ENCODE measurements at places on chromosomes 11 and 22.

GRCh38 chr22:40560551-40560950 lies 76.0 kb downstream of the MRTFA start:
- DNase-seq: peak; percentile 42

- DNase-seq: peak; percentile 72
These were observed 43.4 kb upstream of the MICAL2 start for GRCh38 chr11:12066799-12067508.

DNA sequence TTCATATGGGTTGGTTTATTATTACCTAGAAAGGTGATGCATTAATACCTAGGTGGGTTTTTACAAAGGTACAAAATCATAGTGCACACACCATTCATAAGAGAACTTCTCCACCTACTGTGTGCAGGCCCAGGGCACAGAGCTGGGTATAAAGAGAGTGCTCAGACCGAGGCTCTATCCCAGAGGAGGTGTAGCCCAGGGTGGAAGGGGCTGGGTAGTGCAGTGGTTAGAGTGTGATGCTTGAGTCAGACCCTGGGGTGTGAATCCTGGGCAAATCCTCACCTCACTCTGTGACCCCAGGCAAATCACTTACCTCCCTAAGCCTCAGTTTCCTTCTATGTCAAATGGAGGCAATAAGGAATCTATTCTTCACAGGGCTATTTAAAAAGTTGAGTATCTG lies 32.2 kb downstream of the PARVG start:
- DNase-seq: no peak

- no peak for DNase-seq
These were observed 131.4 kb upstream of the UBASH3B start for GRCh38 chr11:122523846-122524805.

DNA sequence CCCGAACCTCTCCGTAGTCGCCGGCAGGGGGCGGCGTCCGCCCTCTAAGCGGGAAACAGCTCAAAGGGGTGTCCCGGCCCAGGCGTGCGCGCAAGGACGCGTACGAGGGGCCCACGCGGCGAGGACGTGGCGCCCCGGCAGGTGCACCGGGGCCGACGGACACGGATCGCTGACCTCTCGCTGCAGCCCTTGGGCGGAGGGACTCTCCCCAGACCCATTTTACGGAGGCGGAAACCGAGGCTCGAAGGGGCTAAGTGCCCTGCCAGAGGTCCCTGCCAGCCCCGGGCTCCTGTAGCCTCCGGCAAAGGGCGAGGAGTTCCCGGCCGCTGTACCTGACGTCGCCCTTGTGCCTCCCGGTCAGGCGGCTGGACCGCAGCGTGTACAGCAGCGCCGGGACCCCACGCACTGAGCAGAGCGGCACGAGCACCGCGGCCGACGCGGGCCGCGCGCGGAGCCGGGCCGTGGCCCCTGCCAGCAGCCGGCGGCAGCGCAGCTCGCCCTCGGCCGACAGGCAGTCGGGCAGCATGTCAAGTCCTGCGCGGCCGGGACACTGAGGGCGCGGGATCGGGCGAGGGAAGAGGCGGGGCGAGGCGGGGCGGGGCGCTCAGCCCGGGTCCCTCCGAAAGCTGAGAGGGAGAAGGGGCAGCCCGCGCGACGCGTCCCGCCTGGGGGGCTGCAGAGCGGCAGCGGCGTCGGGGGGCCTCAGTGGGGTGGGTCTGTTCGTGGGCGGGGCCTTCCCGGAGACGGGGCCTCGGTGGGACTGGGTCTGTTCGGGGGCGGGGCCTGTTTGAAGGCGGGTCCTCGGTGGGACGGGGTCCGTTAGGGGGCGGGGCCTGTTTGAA lies at the start of gene NUDT8:
Gene NUDT8 (minus strand): TSS at position 552 of the 842 bp plus-strand sequence. CDS start 26 bp downstream, at position 526.
- DNase-seq: peak; percentile 61

- DNase-seq: peak; percentile 19
These were observed 4.7 kb downstream of the DDIAS start for GRCh38 chr11:82906236-82906635.

GRCh38 chr11:35088226-35088625 lies 50.7 kb upstream of the CD44 start:
- no peak for DNase-seq

DNA sequence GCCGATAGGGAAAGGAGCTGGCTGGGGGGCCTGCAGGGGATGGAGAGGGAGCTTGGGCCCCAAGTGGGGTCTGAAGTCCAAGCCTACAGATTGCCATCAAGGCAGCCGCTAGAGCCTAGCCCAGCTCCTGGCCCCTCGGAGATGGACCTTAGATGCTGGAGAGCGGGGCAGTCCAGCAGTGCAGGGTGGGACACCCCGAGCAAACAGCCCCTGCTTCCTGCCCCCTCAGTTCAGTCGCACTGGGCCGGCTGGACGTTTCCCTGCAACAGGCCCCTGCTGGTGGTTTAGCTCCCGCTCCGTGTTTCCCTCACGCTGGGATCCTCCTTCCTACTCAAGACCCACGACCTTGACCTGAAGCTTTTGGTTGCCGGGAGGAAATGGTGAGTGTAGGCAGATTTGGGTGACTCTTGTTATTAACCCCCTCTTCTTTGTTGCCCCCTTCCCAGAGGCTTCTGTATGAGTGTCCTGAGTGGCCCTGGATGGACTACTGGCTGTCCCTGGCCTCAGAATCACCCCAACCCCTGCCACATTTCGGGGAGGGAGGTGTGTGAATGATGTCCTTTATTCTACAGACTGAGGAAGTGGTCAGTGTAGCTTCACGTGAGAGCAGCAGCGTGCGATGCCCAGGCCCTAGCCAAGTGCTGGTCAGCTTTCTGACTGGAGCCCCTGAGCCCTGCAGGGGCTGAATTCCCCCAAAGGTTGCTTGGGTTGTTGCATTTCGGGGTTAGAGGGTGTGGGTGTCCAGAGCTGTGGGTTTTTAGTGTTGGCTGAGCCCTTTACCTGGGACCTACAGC lies 2.7 kb downstream of the ST3GAL4 start:
- DNase-seq: no peak

- peak; percentile 19 for DNase-seq
These were observed 74.8 kb downstream of the SIK2 start for GRCh38 chr11:111676878-111677585.

DNA sequence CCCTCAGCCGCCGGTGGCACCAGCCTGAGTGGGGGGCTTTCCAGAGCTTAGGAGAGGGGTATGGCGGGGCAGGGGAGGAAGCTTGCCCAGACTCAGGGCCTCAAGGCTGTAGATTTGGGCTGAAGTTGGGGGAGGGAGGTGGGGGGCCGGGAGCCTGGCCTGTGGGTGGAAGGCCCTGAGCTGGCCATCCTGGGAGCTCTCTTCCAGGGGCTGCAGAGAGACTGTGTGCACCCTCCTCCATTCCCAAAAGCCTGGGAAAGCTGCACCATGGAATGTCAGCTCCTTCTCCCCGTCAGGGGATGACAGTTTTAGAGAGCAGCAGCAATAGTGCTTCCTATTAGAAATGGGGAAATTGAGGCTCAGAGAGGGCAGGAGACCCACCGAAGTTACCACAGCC lies 1.0 kb downstream of the SYT12 start:
- DNase-seq: no peak

DNA sequence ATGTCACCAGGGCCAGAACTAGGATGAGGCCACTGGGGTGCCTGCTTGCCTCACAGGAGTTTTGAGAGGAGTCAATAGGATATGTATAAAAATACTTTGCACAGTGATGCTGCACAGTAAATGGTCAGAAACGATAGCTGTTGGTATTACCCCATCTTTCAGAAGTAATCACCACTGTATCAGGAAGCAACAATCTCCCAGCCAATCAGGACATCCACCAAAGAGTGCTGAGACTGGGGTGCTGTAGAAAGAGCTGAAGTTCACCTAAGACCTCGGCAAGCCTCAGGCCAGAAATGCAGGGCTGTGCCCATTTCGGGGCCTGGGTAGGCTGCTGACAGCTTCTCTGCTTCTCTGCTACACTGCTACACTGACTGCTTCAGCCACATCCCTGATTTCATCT lies 17.4 kb downstream of the LMO2 start:
- no peak for DNase-seq

- DNase-seq: peak; percentile 59
These were observed 26.7 kb downstream of the IRAG1 start for GRCh38 chr11:10666556-10667520.

DNA sequence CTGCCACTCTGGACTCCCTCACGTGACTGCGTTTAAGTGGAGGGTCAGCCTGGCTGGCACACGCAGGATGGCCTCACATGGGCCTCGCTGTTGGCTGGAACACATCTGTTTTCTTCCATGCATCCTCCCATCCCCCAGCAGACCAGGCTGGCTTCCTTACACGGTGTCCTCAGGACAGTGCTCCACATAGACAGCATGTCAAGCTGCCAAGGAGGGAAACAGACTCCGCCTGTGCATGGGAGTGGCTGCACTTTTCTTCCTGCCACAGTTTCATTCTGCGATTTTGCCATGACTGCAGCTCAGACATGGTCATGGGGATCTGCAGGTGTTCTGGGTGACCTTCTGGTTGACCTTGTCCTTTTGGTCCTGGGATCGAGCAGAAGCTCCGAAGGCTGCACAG lies 344.2 kb downstream of the SHANK2 start:
- DNase-seq: no peak

- peak; percentile 21 for DNase-seq
These were observed 12.1 kb downstream of the OR10D3 start for GRCh38 chr11:124195189-124195734.

- no peak for DNase-seq
These were observed 25.5 kb downstream of the KCNJ1 start for GRCh38 chr11:128841461-128842072.

DNA sequence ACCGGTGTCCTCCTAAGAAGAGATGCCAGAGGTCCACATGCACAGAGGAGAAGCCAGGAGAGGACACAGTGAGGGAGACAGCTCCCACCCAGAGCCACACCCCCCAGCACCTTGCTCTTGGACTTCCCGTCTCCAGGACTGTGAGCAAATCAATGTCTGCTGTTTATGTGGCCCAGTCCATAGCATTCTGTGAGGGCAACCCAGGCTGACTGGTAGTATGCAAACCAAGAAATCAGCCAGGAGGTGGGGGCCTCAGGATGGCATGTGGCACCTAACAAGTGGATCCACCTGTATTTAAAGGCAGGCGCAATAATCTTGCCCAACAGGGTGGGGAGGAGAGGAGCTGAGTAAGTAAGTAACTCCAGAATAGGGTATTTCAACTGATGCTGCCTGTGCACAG lies 136.4 kb downstream of the BRD1 start:
- no peak for DNase-seq

GRCh38 chr22:36724836-36725235 lies 21.3 kb upstream of the CACNG2 start:
- DNase-seq: no peak

DNA sequence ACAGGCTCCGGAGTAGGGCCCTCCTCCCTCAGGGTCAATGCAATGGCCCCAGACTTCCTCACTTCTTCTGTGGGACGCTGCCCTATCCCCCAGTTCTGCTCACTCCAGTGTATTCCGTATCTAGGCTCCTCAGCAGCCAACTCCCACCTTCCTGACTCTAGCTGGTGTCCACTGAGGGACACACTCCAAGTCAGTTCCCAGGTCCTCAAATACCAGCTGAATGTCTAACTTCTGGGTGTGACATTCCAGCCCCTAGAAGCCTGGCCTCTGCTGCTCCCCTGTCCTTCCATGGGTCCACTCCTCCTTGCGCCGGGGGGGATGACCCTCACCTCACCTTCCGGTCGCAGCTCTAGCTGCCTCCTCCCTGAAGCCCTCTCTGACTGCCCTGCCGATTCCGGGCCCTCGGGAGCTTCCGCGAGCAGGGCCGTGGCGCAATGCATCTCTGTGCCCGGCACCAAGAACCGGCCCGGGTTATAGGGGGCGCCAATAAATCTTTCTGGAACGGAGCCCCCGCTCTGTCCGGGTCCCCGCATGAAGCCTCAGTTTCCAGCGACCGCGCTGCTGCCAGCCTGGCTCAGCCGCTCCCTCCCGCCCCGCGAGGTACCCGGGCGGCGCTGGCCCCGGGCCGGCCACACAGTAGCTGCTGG lies 15.4 kb downstream of the BAD start:
- no peak for DNase-seq

- DNase-seq: peak; percentile 55
These were observed 69.6 kb downstream of the PPP2R1B start for GRCh38 chr11:111696556-111696955.

DNA sequence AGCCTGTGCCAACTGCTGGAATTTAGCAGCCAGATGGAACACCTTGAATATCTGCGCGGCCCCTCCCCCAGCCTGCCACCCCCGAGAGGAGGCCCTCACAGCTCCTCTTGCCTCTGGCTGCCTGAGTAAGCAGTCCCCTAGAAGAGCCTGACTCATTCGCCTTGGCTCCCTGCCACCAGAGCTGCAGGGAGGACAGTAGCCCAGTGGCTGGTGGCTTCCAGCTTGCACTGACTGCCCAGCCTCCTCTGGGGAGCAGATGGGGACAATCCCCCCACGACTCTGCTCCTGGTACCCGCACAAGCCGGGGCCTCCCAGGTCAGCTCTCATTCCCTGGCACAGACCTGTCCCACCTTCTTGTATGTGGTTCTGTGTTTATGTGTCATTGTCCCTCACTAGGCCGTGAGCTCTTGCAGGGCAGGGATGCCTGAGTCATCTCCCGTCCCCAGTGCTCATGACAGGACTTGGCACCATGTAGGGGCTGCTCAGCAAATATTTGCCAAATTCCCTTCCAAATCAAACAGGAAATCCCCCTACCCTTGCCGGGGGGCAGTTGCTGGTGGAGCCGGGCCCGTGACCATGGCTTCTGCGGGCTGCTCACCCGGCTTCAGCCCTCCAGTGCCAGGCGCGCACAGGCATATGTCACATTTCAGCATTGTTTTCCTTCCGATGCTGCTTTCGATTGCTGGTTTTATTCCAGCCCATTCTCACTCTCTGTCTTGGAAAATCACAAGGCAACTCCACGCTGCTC lies 43.6 kb downstream of the CACNG2 start:
- peak; percentile 90 for DNase-seq

DNA sequence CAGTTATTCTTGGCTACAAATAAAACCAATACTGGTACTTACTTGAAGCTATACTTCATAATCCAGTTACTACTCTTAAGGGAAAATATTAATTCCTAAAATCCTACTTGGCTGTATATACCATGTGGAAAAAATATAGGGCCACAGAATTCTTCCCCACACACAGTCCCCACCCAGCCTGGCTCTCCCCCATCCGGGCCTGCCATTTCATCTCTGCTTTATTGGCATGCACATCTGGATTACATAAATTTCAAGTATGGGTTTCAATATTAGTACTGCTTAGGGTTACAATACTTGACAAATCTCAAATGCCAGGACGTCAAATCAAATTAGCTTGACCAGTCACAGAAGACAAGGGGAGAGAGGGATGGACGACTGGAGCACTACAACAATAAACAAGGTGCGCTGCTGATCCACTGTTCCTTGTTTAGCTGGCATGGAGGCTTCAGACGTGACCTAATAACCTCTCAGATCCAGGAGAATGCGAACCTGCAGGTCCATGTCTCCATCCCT lies 81.4 kb downstream of the ABTB2 start:
- no peak for DNase-seq

- DNase-seq: no peak
These were observed 71.6 kb upstream of the PICALM start for GRCh38 chr11:86140334-86140990.

GRCh38 chr11:75198278-75198973 lies 42.1 kb upstream of the TPBGL start:
- no peak for DNase-seq

- DNase-seq: no peak
These were observed 15.0 kb downstream of the SUN2 start for GRCh38 chr22:38740754-38741153.

- DNase-seq: no peak
These were observed 52.2 kb downstream of the BIRC2 start for GRCh38 chr11:102399189-102399588.

GRCh38 chr11:114623720-114624119 lies 28.1 kb upstream of the NXPE4 start:
- no peak for DNase-seq

GRCh38 chr11:39780131-39780530 lies 1679.3 kb downstream of the LRRC4C start:
- DNase-seq: no peak
